ENCODE measurements at places on chromosomes 3 and 15. TPM values are rescaled to one million over a fixed set of nuclear protein-coding genes. Genes with fewer than 3 reads are reported as not detected.

The HTR3E gene
- total RNA-seq = not detected

The SLC27A2 gene
- total RNA-seq = 8.8 TPM

The IL5RA gene
- total RNA-seq = 0.47 TPM

GRCh38 chr15:39889601-39890000 lies 30.5 kb downstream of the GPR176 start:
- no peak for DNase-seq

The FAM3D gene
- not detected for total RNA-seq

DNA sequence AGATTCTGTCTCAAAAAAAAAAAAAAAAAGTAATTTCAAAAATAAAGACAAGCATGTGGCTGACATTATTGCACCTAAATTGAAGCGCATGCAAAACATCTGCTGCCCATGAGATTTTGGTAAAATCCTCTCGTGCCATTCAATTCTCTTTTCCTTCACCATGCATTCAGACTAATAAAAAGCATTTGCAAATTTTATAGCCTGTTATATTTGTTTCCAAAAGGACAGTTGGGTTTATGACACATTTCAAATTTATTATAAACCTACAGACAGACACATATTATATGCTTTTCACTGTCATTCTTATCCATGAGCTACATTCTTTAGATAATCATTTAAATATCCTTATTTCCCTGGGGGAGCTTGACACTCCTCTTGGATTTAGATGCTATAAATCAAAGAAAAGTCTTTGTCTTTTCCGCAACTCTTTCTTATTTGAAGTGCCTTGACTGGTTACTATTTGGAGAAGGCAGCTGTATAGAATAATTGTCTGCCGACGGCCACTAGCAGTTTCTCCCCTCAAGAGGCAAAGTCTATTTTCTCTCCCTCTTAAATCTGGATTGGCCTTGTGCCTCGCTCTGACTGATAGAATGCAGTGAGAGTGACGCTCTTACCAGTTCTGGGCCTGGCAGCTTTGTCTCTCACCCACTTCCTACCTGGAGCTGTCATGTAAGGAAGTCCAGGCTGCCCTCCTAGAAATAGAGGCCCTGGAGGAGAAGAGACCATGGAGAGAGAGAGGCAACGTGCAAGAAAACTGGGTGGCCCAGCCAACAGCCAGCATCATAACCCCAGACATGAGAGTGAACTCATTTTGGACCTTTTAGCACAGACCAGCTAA lies 6.8 kb upstream of the LRIG1 start:
- DNase-seq = no peak

The MKRN2OS gene
- total RNA-seq = not detected

DNA sequence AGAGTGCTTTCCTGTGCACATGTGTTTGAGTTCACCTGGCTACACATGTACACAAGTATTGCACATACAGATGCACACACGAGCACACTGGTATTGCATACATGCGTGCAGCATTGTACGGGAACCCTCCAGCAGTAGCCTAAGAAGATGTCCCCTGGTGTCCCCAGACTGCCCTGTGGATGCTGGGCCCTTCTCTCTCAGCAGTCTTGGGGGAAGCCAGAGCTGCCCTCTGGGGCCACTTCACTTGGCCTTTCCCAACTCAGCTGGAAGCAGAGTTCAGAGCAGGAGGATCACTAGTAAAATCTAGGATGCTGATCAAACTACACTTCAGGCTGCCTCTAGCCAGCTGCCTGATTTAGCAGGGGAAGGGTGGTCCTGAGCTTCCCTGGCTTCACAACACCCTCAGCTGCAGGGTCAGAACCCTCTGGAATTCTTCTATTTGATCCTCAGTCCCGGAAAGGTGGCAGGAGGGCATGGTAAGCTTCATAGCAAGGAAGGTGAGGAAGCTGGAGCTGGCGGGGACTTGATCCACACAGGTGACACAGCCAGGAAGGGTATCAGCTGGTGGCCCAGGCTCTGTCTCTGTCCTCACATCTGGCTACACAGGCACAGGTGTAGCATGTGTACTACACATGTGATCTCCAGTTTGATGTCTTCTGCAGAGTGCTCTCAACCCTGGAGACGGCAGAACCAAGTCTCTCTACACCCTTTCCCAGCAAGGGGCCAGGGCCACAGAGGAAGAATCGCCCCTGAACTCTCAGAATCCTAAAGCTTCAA lies 36.5 kb downstream of the KLF15 start:
- no peak for DNase-seq

- no peak for DNase-seq
Observed at GRCh38 chr3:126731044-126731443, 27.0 kb downstream of the CHCHD6 start.

DNA sequence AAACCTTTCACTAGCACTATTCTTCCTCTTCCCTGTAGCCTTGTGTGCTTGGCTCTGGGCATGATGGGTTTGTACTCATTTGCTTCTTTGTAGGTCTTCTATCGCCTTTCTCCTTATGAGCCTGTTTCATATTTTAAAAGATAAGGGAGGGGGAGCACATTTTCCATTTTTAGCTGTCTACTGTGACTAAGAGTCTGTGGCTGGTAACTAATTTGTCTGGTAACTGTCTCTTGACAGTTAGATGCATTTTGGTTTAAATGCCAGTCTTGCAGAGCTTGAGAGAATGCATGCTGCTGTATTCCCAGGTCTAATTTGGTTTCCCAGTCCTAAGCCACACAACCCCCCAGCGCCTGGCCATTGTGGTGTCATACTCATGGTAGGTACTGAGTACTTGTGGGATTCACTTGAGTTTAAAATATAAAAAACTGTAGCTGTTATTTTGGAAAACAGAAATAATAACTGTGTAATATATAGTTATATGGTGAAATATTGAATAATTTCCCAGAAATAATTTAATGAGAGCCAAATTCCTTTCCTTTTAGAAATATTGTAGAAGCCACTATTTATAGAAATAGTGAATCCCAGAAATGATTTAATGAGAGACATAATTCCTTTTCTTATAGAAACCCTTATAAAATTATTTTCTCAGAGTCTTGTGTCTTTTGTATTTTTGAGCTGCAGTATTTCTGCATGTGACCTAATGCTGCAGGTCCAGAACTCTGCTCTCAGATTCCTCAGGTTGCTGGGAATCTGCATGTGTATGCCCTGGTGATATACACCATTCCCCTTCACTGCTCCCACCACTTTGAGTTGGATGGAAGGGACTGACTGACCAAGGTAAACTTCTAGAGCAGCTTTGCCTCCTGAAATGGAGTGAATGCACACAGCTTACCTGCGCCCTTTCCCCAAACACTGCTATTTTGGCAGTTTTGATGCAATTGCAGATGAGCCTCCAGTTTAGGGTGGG lies 13.9 kb upstream of the GPR171 start:
- no peak for DNase-seq

The SPATA12 gene
- total RNA-seq = not detected

DNA sequence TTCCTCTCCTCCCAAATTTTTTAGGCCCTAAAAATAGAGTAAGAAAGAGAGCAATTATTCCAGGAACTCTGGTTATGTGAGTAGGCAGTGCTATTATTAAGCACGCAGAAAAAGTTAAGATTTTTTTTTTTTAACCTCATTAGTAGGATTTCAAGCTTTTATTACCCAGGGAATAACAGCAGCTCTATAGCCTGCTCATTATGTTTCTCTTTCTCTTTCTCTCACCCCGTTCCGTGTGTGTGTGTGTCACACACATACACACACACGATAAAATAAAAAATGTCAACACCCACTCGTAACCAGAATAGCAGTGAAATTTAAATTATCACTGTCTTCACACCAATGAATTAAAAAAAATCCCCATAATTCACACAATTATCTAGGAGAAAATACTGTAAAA lies 30.3 kb downstream of the GADL1 start:
- no peak for DNase-seq

DNA sequence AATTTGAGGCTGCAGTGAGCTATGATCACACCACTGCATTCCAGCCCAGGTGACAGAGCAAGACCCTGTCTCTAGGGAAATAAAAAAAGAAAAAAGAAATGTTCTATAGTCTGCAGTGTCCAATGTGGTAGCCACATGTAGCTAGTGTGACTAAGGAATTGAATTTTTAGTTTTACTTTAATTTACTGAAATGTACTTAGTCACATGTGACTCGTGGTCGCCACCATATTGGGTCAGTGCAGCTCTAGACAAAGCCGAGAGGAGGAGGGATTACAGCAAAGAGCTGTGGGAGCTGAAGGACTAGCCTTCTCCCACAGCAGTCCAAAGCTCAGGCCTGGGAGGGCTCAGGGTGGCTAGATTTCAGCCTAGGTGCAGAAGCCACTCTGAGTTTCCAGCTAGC lies 65.9 kb upstream of the NTRK3 start:
- no peak for DNase-seq

The ZPLD1 gene
- not detected for total RNA-seq

DNA sequence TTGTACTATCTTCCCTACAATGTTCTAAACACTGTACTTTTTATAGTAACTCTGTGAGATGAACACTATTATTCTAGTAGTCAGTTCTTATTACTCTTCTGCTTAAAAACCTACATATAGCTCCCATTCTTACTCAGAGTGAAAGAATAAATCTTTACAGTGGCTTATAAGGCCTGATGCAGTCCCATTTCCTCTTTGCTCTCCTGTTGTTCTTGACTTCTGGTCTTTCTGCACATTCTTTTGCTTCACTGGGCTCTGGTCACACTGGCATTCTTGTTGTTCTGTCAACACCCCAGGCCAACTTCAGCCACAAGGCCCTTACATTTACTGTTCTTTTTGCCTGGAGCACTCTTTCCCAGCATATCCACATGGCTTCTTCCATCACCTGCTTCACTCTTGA lies 58.2 kb upstream of the TP63 start:
- no peak for DNase-seq

DNA sequence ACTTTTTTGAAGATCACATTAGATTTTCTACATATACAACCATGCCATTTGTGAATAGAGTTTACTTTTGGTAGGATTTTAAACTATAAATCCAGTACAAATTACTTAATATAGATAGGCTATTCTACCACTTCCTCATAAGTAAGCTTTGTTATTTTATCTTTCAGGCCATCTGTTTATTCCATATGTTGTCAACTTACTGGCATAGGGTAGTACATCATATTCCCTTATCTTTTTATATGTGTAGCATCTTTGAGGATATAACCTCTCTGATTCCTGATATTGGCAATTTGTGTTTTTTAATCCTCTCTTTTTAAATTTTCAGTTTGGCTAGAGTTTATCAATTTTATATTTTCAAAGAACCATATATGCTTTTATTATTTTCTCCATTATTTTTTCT lies 515.4 kb downstream of the DIPK2A start:
- no peak for DNase-seq

DNA sequence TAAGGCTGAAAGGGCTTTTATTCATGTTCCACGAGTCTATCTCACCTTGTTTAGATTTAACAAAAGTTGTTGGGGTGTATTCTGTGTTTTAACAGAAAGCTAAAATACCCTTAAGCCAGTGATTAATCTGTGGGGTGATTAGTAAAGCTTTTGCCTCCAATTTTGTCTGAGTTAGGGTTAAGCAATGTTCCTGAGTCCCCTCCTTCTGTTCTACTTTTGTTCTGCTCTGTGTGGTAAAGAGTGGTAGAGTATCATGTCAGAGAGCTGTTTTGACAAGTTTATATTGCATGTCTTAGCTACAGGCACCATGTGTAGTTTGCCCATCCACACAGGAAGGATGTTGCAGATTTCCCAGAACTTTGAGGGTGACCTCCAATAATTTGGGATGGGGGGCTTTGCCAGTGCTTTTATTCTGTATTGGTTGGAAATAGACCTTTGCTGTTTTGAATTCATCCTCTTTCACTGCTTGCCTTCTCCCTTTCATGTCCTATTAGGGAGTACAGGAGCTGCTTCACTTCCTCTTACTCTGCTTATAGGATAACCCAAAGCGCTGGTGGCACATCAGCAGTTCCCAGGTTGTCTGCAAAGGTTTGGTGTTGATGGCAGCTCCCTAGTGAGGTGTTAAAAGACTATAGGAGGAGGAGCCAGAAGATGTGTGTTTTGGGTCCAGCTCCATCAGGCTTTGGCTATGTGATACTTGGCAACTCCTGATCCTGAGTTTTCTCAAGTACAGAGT lies 7.4 kb downstream of the PDE8A start:
- no peak for DNase-seq

GRCh38 chr15:66700412-66700801 lies 1.6 kb upstream of the SMAD6 start:
- DNase-seq = no peak

DNA sequence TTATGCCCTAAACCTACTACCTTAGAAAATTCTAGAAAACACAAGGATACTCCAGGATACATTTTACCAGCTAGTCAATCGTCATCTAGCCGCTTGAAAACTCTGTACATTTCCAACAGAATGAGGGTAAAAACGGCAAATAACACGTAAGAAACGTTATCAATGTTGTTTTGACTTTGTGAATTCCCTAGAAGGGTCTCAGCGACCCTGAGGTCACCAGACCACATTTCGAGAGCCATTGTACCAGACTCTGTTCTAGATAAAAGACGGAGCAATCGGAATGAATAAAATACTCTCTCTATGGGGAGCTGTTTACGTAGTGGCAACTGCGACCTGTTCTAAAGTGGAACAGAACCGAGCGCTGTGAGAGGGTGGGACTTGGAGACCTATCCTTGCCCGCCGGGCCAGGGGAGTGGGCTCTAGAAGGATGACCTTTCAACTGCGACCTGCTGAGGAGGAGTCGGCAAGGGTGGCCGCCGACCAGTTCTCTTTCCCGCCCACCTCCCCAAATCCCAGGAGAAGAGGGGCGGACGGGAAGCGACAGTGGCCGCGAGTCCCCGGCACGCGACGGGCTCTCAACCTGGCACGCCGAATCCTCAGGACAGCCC lies 778 bp upstream of the AP4E1 start:
- DNase-seq = peak; percentile 28

GRCh38 chr3:74507691-74508090 lies 106.8 kb downstream of the CNTN3 start:
- DNase-seq = no peak

DNA sequence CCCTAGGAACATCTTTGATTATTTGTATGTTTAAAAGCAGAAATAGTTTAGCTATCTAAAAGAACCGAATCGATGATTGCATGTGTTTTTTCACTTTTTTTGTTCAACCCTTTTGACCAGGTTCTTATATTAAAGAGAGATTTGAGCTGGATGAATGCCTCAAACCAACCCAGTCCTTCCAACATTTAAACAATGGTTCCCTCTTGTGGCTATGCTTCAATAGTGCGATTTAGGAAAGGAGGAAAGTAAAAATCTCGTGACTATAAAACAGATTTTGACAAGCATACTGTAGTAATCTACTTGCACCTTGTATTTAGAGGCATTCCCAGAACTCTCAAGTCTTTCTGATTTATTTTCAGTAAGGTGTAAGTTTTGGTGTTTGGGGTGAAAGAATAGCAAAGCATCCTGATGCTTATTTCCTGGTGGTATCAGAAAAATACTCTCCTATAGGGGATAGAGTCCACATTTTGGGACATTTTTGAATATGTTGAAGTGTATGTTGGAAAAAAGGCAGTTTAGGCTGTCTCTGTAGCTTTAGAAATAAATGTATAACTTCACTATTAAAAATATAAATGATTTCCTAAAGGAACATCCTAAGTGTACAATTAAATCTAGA lies 159.6 kb upstream of the KCNH8 start:
- DNase-seq = no peak

DNA sequence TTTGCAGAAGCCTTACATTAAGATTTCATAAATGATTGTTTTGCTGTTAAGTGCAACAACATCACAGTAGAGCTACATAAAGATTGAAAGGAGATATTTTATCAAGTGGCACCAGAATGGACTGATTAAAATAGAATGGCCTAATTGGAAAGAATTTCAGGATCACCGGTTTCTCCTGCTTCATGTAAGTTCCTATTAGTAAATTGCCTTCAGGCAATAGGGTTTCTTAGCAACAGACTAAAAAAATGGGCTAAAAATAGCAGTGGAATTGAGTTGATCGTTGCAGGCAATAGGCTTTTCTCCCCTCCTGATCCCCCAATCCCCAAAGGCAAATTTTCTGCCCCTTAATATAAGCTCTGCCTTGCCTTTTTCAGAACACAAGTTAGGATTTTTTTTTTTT lies 917 bp downstream of the LNP1 start:
- DNase-seq = no peak

Measured in omental fat pad (tissue), 4 donors.